ENCODE measurements at places on chromosomes 11 and 22.

DNA sequence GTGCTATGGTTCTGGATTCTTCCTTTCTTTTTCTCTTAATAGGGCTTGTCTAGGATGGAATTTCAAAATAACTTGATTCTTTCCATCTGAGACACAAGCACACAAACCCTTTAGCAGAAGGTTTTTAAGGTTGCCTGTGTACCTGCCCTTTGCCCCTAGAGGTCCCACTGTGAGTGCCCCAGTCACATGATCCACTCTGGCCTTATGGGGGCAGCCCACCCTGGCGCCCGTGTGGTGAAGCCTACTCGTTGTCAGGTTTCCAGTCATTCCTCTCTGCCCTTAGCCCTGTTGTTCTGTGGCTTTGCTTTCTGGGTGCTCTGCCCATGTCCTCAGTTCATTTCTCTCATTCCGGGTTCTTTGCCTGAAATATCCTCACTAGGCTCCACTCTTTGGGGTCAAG is 51.8 kb downstream of the ZNRF3 start:
- no peak for DNase-seq

DNA sequence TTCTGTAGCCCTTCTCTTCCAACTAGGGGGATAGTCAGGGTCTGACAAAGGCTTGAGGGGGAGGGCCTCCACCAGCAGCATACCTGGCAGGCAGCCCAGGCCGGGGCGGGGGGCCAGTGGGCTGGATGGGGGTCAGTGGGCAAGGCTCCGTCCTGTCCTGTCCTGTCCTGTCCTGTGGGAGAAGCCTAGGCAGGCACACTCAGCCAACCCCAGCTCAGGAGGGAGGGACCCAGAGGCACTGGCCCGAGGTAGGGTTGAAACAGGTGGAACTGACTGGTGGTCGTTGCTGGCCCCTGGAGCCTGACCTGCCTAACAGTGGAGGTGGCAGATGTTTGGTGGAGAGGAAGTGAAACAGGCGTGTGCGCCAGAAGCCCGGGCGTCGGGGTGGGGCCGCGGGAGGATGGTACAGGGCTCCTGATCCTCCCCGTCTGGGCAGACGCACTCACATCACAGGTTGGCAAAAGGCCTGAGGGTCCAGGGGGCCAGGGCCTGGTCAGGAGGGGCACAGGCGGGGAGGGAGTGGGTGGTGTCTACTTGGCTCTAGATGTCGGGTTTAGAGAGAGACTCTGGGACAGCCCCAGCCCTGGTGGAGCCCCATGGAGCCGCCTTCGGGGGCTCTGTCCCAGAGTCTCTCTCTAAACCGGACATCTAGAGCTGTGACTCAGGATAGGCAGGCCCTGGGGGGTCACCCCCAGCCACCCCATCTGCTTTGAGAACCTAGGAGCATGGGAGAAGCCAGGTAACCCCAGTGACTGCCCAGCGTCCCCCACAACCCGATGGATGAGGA is 32.5 kb upstream of the GRAMD4 start:
- no peak for DNase-seq

DNA sequence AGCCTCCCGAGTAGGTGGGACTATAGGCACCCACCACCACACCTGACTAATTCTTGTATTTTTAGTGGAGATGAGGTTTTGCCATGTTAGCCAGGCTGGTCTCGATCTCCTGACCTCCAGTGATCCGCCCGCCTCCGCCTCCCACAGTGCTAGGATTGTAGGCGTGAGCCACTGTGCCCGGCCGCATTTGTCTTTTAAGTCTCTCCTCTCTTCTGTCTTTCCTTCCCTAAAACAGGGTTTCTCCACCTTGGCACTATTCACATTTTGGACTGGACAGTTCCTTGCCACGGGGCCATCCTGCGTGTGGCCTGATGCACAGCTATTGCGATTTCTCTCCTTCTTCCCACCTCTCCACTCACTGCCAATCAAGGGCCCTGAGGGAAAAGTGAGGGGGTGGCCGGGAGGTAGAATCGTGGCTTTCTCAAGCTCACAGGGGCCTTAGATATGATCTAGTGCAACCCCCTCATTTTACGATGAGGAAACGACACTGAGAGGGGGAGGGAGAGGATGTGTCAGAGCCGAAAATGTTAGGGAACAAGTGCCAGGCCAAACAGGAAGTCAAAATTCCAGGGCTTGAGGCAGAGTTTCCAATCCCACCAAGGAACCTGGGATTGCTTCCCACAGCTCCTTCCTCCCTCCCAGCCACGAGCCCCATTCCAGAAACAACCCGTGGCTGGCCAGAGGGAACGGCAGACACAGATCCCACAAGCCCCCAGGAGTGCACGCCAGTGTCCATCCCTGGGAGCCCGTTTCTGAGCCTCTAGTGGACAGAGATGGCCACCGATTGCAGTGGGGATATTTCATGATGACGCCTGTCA is 21.2 kb downstream of the SCGB1A1 start:
- DNase-seq, result no peak

GRCh38 chr22:19758896-19759426 is 1.6 kb upstream of the TBX1 start:
- no peak for DNase-seq

- no peak for DNase-seq
These were observed 21.7 kb upstream of the ROBO3 start for GRCh38 chr11:124843616-124843910.

- no peak for DNase-seq
These were observed 333.3 kb downstream of the TTC28 start for GRCh38 chr22:28346308-28346707.

DNA sequence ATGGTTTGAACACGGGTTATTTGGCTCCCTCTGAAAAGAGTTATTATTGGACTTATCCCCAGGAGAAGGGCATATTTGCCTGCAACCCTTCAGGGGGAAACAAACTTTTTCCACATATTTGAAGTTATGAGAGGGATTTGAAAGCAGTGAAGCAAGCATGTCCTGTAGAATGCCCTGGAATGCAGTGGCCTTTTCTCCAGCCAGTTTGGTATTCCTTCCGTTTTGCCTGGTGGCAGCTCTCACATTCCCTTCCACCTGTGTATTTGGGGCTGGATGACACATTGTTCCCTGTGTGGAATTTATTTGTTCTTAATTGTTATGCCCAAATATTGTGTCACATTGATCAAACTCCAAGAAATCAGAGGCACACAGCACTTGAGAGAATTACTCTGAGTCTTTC is 59.0 kb downstream of the OSBP2 start:
- DNase-seq, result no peak

DNA sequence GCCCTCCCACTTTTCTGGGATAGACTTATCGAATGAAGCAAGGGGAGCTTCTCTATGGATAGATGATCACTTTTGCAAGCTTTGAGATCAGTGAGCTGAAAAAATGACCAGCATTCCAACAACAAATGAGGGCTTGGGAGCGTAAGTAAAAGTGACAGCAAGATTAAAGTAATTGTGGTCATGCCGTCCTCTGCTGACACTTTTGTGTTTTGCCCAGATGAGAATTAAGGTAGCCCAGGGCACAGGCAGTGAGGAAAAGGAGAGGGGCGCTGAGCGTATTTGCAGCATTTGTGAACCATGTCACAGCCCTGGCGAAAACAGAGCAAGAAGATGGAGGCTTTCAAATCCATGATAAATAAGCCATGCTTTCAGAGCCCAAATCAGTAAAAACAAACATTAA is 24.6 kb upstream of the TMA7B start:
- no peak for DNase-seq

- no peak for DNase-seq
These were observed 2.6 kb downstream of the C11orf21 start for GRCh38 chr11:2298795-2299761.

GRCh38 chr11:1782031-1782590 is 18.4 kb upstream of the CTSD start:
- no peak for DNase-seq

- no peak for DNase-seq
These were observed 5.6 kb downstream of the AHNAK start for GRCh38 chr11:62540804-62541701.

- no peak for DNase-seq
These were observed 52.3 kb downstream of the SLC22A12 start for GRCh38 chr11:64643256-64643881.

DNA sequence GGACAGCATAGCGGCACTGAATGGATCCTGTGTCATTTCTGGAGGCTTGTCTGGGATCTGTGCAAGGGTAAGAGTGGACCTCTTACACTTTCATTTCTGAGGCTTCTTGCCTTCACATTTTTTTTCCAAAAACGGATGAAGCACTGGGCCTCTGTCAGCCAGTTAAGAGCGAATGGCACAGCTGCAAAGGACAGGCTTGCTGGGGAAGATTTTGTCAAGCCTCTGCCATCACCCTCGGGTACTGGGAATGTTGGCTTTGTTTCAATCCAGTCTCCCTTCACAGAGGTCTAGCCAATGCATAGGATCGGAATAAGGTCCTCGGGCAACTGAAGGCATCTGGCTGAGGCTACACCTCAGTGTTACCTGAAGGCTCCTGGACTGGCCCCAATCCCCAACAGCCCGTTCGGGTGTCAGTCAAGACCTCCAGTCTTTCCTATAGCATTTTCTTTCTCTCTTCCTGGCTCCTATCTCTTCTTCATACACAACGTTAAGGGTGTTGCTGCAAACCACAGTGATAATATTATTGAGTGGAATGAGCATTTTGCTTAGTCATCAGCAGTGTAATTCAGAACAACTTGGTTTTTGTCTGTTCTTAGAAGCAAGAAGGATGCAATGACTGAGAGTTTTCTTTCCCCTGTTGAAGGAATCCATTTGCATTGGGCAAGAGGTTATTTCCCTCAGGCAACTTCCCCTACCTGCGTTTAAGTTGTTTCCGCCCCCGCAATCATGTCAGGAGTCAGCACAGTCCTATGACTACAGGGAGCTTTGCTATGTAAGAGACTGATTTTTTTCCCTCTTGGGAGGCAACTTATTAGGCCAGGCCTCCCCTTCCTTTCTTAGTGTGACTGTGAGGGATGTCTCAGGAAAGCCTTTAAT is 22.8 kb downstream of the NPAT start:
- no peak for DNase-seq

DNA sequence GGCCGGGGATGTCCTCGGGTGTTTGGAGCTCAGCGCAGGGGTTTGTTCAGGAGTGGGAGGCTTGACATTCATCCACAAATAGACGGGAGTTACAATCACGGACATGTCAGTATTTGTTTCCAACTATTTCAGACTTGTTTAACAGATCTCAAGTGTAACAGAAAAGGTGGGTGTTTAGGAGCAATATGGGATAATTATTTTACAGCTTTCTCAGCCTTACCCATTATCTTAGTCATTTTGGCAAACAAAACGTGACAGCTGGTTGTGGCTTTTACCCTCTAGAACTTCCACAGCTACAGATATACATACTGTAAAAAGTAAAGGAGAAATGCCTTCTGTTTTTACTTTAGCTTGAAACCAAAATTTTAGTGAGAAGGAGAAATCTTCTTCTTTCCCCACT is 178.7 kb upstream of the TMEM45B start:
- no peak for DNase-seq

GRCh38 chr11:73259406-73260126 is 12.6 kb upstream of the P2RY6 start:
- no peak for DNase-seq

GRCh38 chr22:26286091-26286820 is 117.0 kb downstream of the SEZ6L start:
- DNase-seq, result no peak

DNA sequence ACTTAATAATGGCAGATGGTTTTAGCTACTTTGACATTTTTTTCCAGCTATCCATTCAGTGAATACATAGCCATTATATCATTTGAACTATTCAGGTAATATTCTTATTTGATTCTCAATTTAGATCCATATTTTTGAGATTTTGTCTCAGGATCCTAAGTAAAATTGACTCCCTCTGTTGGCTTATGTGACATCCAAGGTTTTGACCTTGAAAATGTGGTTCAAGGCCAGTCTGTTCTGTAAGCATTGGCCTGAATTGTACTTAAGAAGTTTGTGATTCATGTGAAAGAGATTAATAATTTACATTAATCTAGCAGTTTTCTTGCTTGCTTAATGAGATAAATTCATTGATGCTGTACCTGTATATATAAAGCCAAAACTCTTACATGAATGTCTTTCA is 1.6 kb upstream of the SLC17A6 start:
- DNase-seq, result no peak

DNA sequence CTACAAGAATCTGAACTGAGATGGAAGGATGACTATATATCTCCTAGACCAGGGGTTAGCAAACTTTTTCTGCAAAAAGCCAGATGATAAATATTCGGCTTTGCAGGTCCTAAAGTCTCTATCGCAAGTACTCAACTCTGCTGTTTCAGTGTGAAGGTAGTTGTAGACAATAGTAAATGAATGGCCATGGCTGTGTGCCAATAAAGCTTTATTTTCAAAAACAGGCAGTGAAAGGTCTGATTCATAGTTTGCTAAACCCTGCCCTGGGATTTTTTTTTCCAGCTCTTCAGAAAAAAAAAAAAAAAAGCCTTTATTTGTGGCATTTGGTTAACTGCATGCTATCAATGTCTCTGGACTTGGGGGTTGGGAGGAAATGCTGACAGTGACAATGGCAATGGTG is 37.5 kb downstream of the FAM227A start:
- DNase-seq, result no peak

- no peak for DNase-seq
These were observed 16.1 kb downstream of the BIK start for GRCh38 chr22:43126501-43127165.

DNA sequence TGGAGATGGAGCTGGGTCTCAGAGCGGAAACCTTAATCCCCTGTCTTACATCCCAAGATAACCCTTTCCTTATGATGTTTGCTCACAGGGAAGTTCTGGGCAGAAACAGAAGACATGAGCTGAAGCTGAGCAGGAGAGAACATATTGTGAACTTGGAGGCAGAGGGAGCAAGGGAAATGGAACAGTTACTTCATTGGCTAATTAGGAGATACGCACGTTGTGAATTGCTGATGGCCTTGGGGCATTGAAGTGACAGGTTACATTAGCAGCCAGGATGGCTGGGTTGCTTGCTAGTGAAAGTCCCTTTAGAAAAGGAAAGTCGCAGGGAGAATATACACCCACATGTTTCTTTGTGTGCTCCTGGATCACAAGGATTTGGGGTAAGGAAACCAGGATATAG is 48.7 kb downstream of the TENM4 start:
- no peak for DNase-seq

- no peak for DNase-seq
These were observed 673.8 kb downstream of the NELL1 start for GRCh38 chr11:21343204-21343603.
